ENCODE measurements at places on chromosomes 12 and 14.

DNA sequence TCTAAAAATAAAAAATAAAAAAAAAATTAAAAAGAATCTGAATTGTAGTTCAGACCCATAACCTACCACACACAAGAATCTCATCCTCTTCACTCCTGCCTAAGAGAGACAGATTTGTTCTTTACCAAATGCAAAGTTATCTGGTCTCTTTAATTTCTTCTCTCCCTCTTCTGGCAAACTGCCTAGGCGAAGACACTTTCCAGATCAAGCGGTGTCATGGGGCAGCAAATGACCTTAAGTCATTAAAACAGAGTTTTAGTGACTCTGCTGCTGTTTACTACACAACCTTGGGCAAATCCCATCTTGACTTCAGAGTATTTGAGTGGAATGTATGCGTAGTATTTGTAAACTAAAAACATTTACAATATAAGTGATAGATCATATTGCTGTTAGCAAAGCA is 60.9 kb upstream of the NID2 start:
- DNase-seq = no peak

DNA sequence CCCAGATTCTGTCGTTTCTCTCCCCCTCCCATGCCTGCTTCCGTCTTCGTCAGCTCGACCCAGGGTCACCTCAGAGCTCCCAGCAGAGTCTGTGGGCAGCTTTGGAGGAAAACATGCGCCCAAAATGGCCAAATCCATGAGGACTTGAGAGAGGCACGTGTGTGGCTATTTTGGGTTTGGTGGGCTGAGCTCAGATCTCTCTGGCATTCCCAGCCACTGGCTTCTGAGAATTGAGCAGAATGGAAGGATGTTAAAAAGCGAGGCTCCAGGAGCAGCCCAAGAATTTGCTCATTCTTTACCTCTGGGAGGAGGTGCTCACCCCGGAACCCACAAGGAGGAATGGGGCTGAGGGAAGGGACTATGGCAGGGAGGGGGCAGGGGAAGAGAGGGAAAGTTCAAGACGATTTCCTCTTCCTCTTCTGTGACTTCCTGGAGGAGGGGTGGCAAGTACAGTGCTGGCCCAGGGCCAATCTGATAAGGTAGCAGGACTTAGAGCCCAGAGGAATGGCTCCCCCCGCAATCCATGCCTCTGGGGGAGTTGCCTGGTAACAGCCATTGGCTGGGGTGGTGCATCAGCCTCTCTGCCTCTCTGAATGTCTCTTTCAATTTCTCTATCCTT is 20.1 kb downstream of the TSPAN9 start:
- no peak for DNase-seq

GRCh38 chr12:106044773-106045172 is 94.0 kb downstream of the NUAK1 start:
- DNase-seq = peak; percentile 36

- no peak for DNase-seq
These were observed 248.0 kb upstream of the DIO3 start for GRCh38 chr14:101313268-101313667.

DNA sequence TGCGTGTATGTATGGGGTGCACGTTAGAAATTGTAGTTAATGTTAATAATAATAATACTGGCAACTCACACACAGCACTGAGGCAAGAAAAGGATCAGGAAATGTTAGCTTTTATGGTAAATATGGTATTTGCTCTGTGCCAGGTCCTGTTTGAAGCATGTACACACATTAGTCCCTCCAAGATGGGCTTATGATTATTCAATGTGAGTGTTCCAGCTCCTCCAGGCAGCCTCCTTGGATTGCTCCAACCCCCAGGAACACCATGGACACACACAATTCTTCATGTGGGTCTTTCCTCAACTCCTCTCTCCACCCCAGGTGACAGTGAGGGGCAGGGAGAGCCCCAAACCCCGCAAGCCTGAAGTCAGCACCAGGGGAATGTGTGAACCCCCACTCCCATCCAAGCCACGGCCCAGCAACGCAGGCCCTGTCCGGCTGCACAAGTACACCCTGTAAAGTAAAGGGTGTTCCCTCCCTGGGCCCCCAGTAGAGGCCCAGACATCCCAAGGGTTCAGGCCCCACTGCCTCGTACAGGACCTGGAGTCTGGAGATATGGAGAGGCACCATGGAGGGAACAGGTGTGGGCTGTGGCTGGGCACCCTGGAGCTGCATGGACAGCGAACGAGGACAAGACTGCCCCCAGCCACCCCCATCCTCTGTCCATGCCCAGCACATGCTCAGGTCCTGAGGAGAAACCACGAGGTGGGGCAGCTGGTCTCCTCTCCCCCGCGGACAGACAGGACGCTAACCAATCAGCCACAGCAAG is 41.3 kb downstream of the NCOR2 start:
- no peak for DNase-seq

- DNase-seq = peak; percentile 68
These were observed at the start of gene CHST11 for GRCh38 chr12:104456417-104456949. Gene CHST11 (plus strand): TSS chr12:104456948.

DNA sequence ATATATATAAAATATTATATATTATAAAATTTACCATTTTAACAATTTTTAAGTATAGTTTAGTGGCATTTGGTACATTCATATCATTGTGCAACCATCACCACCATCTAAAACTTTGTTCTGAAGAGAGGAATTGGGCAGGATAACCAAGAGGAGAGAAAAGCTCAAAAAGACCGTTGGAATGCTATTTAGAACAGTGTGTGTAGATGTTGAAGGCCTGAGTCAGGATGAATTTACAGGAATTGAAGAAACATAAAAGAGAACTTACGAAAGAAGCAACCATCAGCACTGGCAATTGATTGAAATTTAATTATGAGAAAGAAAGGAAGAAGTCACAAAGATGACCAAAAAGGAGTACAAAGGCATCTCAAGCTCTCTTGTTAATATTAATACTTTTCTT is 196.9 kb upstream of the PWP1 start:
- DNase-seq = no peak

DNA sequence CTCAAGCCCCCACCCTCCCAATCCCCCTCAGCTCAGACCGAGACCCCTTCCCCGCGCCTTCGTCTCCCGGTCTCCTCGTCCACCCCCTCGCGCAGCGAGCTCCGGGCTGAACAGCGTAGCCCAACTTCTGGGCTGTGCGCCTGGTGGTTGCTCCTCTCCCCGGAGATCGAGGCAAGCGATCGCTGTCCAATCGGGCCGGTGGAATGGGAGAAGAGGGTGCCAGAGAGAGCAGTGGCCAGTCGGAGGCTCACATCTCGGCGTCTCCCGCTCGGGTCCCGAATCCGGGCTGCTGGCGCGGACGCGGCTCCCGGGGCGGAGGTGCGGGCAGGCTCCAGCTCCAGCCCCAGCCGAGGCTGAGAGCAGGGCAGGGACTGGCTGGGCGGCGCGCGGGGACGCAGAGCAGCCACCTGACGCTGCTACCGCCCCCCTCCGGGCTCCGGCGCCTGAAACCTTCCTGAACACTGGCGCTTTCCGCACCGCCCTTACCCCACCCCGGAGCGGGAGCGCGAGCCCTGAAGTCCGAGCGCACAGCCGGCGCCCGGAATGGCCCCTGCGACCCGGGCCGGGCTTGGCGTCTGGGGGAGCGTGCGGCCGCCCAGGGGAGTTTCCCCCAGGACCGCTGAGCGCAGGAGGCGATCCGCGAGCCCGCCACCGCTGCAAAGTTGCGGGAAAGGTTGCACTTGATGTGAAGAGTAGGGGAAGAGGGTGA is 508 bp upstream of the KCNH5 start:
- no peak for DNase-seq
